Activated CD8-positive, alpha-beta memory T cell treated with anti-CD3 and anti-CD28 coated beads for 48 hours (primary cell): ENCODE measurements at places on chromosomes 16 and 17.

DNA sequence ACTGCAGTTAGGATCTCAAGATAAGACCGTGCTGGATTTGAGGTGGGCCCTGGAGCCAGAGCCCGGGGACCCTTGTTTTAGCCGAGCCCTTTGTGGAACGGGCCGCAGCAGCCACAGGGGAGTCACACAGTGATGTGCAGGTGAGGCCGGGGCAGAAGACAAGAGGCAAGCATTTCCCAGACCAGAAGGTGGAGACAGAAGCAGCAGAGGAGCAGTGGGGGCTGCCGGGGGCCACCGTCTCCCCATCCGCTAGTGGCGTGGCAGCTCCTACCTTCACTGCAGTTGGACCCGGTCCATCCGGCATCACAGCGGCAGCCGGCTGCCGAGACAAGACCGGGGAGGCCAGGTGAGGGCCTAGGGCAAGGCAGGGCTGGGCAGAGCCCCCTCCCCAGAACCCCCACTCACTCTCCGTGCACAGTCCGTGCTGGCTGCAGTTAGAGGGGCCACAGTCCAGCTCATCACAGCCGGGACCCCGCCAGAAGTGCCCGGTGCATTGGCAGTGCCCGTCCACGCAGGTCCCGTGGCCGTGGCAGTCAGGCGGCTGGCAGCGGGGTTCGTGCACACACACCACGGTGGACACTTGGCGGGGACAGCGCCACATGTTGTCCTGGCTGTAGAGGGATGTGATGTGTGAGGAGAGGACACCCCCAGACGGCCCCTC is 6.0 kb downstream of the NAGPA start:
- no peak for DNase-seq

GRCh38 chr17:29066047-29066446 is 23.1 kb downstream of the PIPOX start:
- DNase-seq, result no peak

DNA sequence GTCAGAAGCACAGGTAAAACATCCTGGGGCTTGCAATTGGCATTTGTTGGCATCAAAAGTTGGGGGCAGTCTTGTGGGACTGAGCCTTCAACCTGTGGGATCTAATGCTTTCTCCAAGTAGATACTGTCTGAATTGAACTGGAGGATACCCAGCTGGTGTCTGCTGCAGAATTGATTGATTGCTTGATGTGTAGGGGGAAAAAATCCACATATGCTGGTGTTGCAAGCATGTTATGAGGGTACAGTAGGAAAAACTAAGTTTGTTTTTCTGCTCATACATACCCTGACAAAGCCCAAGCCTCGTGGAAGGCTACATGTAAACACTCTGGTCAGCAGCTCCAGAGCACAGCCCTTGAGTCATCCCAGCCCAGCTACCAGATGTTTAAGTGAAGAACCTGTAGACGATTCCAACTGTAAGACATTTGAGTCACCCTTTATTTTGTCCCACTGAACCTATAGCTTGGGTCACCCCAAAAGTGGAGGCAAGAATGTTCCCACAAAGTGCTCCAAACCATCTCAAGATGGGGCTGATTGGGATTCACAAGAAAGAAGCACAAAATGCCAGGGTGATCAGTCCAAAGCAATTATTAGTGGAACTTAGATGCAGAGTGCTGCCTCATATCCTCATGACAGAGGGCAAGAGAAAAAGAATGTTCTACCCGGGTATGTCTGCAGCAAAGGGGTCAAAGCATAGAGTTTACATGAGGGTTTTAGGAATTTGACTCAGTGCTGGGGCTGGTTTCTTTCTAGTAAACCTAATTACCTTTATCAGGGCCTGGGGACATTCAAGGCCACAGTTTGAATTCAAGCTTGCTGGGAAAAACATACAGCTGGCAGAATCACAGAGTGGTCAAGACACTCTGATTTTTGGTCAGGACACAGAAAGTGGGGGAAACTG is 9.6 kb upstream of the APPBP2 start:
- DNase-seq, result no peak

DNA sequence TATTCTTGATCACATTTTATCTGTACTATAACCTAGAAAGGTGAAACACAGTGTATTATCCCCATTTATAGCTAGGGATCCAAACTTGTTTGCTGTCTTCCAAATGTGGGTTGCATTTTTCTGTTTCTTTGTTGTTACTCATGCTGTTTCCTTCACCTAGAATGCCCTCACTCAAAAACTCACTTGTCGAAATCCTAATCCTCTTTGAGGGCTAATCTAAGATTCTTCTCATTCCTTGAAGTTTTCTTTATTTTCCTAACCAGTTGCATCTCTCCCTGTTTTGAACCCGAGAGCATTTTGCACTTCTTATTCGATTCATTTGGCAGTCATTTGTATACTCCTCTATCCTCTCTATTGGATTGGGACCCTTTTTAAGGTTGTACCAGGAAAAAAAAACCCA is 9.6 kb downstream of the CALCOCO2 start:
- DNase-seq, result no peak

DNA sequence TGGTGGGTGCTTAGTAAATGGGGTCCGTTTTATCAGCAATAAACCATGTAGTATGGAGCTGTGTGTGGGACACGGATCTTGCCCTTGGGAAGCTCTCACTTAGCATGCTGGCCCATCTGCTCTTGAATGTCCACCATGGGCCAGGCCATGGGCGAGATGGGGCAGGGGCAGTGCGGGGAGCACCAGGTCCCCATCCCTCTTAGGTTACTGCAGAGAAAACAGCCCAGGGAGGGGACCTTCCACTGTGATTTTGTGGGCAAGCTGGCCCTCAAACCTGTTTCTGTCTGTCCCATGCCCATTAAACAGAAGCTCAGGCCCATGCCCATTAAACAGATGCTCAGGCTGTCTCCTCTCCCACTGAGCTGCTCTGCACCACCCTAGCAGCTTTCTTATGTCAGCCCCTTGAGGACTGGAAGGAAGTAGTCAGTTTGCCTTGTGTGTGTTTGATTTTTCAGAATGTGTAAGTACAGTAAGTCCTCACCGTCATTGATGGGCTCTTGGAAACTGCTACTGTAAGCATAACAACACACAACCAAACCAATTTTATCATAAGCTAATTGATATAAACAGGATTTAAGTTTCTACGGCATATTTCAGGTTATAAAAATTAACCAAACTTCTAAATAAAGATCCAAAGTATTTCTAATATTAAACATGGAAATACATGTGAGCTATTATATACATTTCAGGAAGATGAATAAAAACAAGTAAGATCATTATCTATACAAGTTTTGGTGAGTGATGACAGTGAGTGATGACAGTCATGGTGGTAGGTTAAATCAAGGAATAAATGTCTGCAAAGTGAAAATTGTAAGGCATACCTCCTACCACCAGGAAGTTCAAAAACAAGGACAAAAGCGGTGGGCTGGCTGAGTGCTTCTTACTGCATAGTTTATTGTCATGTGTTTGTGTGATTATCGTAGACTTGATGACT is 11.5 kb downstream of the MPRIP start:
- DNase-seq, result no peak

DNA sequence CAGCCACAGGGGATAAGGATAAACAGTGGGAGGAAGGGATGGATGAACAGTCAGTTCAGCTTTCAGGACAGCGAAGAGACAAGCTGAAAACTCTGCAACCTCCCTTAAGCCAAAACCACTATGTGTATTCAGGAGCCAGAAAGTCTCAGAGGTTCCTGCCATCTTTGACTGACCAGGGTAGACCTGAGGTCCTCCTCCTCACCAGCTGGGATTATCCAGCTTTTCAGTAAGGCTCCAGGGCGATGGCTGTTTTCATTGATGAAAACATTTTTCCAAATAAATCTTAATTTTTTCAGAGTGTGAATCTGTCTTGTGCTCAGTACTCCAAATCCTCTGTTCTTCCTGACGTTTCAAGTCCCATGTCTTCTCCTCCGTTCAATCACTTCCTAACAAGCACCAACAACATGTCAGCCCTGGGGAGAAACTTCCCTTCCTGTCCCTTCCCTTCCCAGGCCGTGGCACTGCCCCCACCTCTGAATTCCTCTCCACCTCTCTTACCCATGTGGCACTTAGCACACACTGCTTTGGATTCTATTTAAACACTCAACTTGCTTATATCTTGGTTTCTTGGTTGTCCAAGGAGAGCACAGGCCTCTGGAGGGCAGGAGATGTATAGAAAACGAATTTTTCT is 5.2 kb downstream of the HSDL1 start:
- no peak for DNase-seq

DNA sequence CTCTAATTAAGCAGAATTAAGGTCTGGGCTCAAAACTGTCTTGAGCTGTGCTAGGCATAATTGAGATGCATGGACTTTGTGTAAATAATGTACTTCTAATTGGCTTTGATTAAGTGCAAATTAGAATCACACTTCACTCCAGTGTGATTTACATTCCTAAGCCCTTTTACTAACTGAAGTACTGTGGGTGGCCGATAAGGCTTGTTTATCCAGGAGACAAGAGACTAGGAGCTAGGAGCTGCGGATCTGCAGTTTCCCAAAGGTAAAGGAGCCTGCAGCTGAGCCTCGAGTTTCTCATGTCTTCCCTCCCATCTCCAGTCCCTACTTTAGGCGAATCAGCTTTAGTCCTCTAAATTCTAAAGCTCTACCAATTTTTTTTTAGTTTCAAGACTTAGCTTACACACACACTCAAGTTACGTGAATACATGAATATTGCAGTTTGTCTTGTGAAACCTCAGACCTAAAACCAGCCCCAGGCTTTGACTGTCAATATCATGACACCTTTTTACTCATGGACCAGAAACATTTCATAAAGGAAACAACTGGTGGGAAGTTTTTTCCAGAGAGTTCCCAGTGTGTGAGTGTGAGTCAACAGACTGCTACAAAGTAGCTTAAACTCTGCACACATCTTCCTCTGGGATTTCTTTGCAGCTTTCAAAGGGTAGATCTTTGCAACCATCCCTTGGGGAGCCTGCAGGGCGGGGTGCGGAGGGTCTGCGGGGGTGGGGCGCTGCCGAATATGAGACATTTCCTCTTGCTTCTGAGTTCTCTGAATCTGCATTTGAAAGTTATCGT is 113.9 kb upstream of the TBX2 start:
- no peak for DNase-seq

GRCh38 chr16:29790183-29790948 is at the start of gene KIF22:
Gene KIF22, plus strand, starts transcription at chr16:29790751. Its CDS starts 9 bp downstream, at chr16:29790760.
- DNase-seq, result peak; percentile 100

- no peak for DNase-seq
Observed at GRCh38 chr16:87465306-87465705, 27.5 kb downstream of the ZCCHC14 start.

- no peak for DNase-seq
Observed at GRCh38 chr17:58808609-58809563, 53.2 kb downstream of the PPM1E start.

- DNase-seq, result no peak
Observed at GRCh38 chr16:56109994-56110393, 81.3 kb upstream of the GNAO1 start.

GRCh38 chr17:45277216-45277849 is 15.4 kb upstream of the SPATA32 start:
- peak; percentile 65 for DNase-seq

DNA sequence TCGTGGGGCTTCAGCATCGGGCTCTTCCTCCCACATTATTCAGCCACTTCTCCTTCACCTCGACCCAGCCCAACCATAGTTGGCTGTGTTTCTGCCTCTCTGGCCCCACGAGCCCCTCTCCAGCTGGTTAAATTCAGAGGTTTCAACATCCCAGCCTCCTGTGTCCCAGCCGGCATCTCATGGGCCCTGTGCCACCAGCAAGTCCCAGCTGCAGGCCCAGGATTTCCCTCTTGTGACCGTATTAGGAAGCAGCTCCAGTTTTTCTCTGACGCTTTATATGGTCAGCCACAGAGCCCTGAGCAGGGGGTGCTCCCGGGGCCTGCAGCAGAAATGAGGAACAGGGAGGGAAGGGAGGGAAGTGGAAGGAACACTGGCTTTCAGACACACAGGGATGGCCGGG is 27.4 kb downstream of the MYH11 start:
- DNase-seq, result no peak

DNA sequence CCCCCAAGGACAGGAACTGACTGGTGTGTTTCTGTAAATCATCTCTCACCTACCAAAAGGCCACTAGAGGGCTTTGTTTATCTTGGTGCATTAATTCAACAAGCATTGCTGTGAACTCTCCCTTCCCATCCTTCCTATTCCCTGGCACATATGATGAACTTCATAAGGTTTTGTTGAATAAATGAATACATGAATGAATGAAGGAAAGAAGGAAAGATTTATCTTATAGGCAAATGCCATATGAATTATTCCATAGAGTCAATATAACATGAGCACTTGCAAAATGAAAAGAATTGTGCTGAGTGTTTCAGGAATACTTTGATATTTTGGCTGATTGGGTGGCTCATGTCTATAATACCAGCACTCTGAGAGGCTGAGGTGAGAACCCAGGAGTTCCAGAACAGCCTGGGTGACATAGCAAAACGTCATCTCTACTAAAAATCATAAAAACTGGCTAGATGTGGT is 4.3 kb downstream of the SPDYE4 start:
- DNase-seq, result no peak

- DNase-seq, result no peak
Observed at GRCh38 chr16:68655806-68656205, 10.7 kb downstream of the CDH3 start.

DNA sequence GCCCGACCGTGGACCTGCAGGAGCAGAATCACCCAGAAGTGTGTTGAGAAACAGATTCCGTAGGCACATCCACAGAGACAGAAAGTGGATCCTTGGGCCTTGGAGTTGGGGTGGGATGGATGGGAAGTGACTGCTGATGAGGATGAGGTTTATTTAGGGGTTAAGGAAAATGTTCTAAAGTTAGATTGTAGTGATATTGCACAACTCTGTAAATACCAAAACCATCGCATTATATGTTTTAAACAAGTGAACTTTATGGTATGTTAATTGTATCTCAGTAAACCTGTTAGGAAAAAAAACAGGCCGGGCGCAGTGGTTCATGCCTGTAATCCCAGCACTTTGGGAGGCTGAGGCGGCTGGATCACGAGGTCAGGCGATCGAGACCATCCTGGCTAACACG is 3.6 kb downstream of the ENDOV start:
- no peak for DNase-seq

- DNase-seq, result no peak
Observed at GRCh38 chr17:73731733-73732132, 87.5 kb upstream of the SDK2 start.

DNA sequence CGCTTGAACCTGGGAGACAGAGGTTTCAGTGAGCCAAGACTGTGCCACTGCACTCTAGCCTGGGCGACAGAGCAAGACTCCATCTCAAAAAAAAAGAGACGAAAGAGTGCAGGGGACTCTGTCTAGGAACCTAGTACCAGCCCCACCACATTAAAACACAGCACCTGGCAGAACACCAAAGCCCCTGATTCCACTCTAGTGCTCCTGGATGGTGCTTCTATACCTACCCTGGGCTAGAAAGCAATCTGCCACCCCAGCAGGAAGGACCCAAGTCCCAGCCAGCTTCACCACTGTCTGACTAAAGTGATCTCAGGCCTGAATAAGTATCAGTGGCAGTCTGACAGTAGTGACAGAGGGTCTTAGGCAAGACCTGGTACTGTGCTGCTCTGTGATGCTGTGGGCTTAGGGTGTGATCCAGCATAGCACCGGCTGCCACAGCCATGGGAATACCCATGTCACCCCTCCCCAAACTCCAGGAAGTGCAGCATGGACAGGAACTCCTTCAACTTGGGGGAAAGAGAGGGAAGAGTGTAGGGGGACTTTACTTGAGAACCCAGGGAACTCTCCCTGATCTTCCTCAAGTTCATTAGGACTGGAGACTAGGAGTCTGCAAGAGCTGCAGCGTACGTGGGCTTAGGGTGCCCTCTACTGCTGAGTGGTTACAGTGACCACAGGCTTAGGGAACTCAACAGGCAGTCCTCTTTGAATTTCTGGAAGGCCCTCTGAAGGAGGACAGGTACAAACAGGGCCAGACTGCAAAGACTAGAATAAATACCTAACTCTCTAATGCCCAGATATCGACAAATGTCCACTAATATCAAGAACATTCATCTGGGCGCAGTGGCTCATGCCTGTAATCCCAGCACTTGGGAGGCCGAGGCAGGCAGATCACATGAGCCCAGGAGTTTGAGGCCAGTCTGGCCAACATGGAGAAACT is 30.0 kb upstream of the RNF43 start:
- peak; percentile 22 for DNase-seq
